A549 treated with Hydrocortisone at 1 μM for 4 hours (cell line): ENCODE measurements at places on chromosomes 2 and 18. TPM values are rescaled to one million over a fixed set of nuclear protein-coding genes. Genes with fewer than 3 reads are reported as not detected.

PSMD14 gene
- total RNA-seq, result 95.6 to 121 TPM (median 102 TPM) in 5 replicates

MAP3K19 gene
- not detected in 5 replicates for total RNA-seq

HAAO gene
- total RNA-seq, result not detected in 5 replicates

POTEC gene
- not detected in 5 replicates for total RNA-seq

FBLN7 gene
- 0.44 to 0.66 TPM (median 0.56 TPM) in 5 replicates for total RNA-seq

CCDC68 gene
- total RNA-seq, result 3.6 to 6.3 TPM (median 4.7 TPM) in 5 replicates

KIF5C gene
- 0.21 to 0.46 TPM (median 0.32 TPM) in 5 replicates for total RNA-seq

STPG4 gene
- not detected in 5 replicates for total RNA-seq

FEV gene
- total RNA-seq, result not detected in 5 replicates

AMER3 gene
- not detected in 5 replicates for total RNA-seq

MYO3B gene
- not detected in 5 replicates for total RNA-seq
